Endothelial cell (in vitro differentiated cells): ENCODE measurements at places on chromosomes 16 and 17.
A peak's percentile ranks its signal among the peaks of the same experiment; 100 is the strongest.

DNA sequence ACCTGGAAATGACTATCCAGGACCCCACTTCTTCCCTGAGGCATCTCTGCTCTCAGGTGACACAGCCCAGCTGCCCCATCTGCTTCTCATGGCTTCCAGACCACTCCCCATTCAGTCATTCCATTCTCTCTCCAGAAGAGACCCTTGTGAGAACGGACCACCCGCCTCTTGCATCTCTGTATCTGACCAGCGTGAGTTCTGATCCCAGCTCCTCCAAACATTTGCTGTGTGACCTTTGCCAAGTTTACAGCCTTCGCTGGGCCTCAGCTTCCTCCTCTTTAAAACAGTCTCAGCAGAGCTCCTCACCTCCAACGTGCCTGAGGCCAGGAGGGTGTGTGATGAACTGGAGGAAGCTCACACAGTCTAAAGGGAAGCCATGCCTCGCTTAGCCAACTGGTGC, 39.6 kb downstream of the C16orf82 start:
- no peak for DNase-seq

- DNase-seq = no peak
Observed at GRCh38 chr16:69872888-69873287, 78.2 kb upstream of the CLEC18A start.

DNA sequence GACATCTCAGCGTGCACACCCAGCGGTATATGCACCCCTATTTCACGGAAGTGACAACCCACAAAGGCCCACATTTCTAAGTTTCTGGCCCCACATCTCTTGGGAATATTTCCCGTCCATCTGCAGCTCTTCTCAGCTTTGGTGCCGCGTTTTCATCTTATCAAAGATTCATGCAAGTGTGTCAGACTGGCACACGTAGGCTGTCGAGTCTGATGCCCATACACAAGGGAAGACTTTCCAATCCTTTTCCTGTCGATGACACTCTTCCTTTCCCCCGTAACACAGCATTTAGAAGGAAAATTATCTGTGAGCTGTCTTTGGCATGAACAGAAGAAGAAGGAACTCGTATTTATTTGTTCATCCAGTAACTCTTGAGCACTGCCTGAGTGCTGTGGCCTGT, 83.0 kb downstream of the SHISA6 start:
- DNase-seq = no peak

- DNase-seq = no peak
Observed at GRCh38 chr17:13593757-13594156, 8.0 kb downstream of the HS3ST3A1 start.

DNA sequence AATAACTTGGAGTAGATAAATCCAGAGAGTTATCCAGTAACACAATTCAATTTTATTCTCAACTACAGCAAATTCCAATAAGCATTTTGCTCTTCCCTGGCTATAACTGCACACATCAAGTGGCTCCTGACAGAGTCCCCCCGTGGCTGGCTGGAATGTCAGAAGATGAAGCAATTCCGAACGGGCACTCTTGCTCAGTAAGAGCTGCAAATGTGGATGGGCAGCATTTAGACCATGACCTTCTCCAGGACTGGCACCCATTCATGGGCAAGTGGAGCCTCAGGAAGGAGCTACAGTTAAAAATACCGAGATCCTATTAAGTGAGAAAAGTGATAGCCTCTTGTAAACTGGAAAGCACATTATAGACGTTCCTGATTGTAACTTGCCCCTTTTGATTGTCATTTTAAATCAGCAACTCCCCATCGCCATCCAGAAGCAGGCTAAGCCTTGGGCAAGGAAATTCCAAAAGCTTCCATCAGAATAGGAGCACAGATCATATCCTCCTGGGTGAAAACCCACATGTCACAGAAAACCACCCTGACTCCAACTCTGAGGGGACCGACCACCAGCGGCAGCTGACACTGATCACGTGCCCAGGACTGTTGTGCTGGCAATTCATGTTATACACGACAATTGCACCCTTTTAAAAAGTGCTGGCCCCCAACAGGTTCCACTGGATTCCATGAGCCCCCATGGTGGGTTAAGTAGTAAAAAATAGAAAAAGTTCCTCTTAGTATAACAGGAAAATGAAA, 7.1 kb downstream of the UBE2O start:
- no peak for DNase-seq

GRCh38 chr16:24149102-24149501, 107.0 kb upstream of the CACNG3 start:
- DNase-seq = no peak

GRCh38 chr17:76383546-76384221, 725 bp upstream of the SPHK1 start:
- peak; percentile 58 for DNase-seq

GRCh38 chr17:76416899-76417298, 32.5 kb downstream of the SPHK1 start:
- no peak for DNase-seq

DNA sequence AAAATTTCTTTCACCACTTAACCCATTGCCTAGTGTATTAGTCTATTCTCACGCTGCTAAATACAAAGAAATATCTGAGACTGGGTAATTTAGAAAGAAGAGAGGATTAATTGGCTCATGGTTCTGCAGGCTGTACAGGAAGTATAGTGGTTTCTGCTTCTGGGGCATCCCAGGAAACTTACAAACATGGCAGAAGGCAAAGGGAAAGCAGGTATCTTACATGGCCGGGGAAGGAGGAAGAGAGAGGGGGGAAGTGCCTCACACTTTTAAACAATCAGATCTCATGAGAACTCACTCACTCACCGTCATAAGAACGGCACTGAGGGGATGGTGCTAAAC, 931.4 kb upstream of the SOX9 start:
- no peak for DNase-seq

DNA sequence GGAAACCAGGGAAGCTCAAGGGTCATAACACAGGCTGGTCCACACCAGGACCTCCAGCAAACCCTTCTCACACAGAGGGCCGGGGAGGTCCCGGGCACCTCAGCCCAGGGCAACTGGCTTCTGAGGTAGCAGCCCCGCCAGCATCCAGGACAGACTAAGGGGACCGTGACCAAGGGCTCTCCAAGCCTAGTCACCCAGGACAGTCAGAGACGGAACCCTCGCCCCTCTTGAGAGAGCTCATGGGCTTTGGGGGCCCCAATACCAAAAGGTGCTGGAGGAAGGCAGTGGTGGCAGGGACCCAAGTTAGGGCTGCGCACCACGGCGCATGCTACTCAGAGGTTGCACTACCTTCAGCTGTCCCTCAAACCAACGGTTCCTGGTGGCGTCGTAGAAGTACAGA, 54.9 kb downstream of the KLHDC4 start:
- no peak for DNase-seq

DNA sequence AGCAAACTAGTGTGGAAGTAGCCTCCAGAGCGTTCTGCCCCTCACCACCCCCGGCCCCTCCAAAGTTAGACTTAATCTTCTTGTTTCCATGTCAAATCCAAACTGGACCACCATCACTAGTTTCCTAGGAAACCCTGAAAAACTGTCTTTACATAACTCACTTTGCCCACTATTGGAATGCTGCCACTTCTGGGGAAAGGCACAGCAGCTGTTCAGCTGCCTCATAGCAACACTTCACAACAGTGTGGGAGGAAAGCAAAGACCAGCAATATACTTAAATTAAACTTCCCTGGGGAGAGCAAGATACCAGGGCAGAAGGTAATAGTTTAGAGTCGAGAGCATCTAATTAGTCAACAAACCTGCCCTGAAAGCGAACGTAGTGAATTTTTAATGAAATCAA, 452.2 kb downstream of the KCNJ2 start:
- DNase-seq = no peak
